Fibroblast of upper back skin (primary cell): ENCODE measurements at places on chromosomes 6 and 20.

GRCh38 chr20:37856932-37857660 is 45.8 kb upstream of the VSTM2L start:
- peak; percentile 68 for DNase-seq

DNA sequence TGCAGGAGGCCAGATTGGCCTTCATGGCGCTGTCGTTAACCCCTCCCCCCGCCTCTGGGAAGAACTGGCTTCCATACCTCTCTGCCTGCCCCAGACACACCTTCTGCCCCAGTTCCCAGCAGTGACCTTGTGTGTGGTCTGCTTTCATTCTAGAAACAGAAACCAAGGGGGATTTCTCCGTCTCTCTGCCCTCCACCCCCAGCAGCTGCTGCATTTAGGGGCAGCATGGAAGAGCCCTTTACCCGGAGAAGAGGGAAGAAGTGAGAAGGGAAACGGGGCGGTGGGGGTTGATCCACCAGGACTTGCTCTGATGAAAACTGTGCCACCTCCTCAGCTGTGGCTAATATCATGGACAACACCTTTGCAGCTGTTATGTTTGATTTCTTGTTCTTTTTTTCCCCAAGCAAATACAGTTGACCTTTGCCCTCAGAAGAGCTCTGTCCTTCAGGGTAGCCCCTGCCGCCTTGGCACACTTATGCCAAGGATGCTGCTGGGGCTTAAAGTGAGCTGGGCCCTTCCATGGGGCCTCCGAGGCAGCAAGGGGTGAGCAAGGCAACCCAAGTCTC is 6.1 kb downstream of the GLP1R start:
- DNase-seq: no peak

DNA sequence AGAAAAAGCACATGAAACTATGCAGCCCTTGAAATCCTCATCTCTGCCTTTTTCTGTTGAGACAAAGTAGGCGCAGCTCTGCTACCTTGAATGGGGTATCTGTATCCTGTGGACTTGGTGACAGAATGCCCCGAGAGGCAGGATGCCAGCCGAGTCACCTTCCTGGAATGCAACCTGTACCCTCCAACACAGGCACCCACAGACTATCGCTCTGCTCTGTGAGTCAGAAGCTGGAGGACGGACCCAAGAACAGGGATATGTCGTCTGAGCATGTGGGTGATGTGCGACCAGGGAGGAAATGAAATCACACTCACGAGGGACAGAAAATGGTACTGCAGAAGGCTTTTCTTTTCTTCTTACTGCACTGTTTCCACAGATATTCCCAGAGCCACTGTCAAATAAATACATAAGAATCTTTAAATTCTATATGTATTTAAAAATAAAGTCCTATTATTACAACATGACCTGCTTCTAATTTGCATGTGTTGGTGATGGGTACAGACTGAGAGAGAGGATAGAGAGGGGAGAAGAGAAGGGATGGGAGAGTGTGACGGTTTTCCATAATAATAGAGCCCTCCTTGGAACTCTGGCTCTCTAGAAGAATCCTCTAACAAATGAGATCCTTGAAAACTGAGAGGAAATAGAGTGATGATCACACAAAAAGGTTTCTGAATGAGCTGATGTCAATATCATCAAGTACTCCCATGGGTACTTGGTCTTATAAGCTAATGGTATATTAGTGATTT is 308.1 kb downstream of the FOXC1 start:
- DNase-seq: peak; percentile 67

GRCh38 chr6:132742495-132742894 is 15.2 kb downstream of the VNN2 start:
- no peak for DNase-seq

DNA sequence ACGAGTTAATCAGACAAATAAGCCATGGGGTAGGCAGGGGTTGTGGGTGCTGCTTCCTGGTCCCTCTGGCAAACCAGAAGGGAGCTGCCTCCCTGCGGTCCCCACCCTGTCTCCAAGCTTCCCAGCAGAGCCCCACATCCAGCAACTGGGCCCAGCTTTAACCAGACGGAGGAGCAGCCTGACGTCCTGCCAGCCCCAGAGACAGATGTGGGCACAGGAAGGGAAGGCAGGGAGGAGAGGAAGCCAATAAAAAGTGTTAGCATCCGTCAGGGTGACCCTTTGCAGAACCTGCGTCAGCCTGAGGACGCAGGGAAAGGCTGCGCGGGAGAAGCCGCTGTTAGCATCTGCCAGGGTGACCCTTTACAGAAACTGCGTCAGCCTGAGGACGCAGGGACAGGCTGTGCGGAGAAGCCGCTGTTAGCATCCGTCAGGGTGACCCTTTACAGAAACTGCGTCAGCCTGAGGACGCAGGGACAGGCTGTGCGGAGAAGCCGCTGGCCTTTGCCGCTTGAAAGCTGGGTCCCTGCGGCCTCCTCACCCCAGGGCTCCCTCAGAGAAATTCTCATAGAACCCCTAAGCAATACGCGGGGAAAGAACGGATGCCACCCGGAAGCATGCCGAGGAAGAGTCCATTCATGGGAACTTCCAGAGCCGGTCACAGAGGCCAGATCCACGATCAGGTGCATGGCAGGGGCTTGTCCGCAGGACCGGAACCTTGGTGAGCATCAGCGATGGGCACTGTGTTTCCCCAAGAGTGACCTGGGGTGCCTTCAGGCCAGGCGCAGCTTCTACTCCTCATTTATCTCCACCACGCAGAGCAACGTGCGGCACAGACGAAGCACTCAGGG is 15.9 kb downstream of the DLL1 start:
- no peak for DNase-seq

- DNase-seq: no peak
These were observed 369.4 kb upstream of the IMPG1 start for GRCh38 chr6:76441875-76442274.

- no peak for DNase-seq
These were observed 6.1 kb upstream of the OSBPL2 start for GRCh38 chr20:62232194-62232593.

DNA sequence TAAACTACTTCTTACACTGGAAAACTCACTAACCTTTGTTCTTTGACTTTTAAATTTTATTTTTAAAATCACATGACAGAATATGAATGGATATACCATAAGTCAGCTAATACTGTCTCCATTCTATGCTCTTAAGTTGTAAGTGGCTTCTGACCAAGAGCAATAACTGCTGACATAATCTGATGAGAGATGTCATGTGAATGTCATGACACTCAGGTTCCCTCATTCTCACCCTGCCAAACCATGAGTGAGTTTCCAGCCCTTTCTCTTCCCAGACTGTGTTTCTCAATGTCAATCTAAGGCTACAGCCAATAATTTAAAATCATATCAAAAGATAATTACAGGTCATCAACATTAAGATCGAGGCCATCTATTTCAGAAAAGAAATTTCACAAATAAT is 39.7 kb downstream of the KIF16B start:
- DNase-seq: no peak

GRCh38 chr6:33856655-33857054 is 52.9 kb upstream of the MLN start:
- no peak for DNase-seq
